Testis (tissue), 5 donors: ENCODE measurements at places on chromosomes 5 and 9.

DNA sequence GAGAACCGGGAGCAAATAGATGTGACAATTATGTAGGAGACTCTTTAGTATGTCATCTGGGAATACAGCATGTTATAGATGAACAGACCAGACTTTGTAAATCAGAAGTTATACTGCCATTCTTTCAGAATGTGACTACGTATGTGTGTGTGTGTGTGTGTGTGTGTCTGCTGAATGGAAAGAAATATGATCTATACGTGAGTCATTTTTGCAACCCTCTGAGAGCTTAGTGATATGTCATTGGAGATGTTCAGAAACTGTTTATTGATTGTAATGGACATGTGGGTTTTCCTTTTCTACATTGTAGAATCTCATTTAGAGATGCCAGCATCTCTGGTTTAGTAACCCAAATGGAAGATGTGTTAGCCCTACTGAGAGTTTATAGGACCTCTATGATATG lies 731.5 kb downstream of the TLE1 start:
- no peak for DNase-seq

DNA sequence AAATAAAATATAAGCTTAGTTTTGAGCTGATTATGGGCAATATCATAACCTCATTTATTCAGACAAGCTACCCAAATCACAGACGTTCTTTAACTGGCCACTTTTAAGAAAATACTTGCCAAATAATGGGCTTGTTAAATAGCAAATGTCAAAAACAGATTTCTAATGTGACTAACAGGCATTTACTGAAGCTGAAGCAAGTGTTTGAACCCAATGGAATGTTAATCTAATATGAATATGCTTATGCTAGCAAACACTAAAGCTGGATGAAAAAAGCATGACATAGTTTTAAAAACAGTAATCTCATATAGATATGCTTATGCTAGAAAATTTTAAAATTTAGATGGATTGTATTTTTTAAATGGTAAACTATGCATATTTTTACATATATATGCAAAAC lies 411.6 kb upstream of the PTGER4 start:
- DNase-seq: no peak

- no peak for DNase-seq
Measured at GRCh38 chr9:120909904-120910303, 16.7 kb downstream of the TRAF1 start.

- DNase-seq: no peak
Measured at GRCh38 chr9:99352826-99353225, 130.7 kb downstream of the SEC61B start.

- no peak for DNase-seq
Measured at GRCh38 chr9:3235497-3235896, 290.3 kb downstream of the RFX3 start.

DNA sequence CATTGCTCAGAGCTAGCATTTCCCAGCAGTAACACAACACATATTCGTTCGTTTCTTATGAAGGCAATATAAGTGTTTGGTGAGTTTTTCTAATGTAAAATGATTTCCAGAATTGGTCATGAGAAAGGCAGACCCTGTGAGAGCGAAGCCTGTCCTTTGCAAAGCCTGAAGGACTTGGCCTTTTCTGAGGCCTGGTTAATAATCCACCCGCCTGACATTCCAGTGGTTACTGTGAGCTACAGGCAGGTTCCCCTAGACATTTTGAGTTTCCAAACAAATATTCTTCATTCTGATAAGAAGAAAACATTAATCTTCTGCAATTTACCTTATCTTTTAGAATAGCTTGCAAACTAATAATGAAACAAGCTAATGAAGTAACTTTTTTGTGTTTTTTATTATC lies 38.0 kb downstream of the ADAMTS16 start:
- no peak for DNase-seq

GRCh38 chr5:5736007-5736406 lies 313.5 kb downstream of the ICE1 start:
- DNase-seq: no peak

DNA sequence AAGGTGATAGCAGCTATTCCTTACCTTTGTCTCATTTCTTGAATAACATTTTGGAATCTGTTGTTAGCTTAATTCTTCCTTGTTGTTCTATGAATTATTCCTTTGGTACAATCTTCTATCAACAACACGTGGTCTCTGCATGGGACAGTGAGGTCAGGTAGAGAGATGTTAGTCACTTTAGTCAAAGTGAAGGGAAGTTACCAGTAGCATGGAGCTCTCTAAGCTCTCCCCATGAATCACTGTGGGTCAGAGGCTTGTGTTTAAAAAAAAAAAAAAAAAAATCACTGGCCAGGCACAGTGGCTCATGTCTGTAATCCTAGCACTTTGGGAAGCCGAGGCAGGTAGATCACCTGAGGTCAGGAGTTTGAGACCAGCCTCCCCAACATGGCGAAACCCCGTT lies 116.0 kb downstream of the GOLPH3 start:
- DNase-seq: no peak
